ENCODE measurements at places on chromosomes 1 and 21.
A peak's percentile ranks its signal among the peaks of the same experiment; 100 is the strongest.

DNA sequence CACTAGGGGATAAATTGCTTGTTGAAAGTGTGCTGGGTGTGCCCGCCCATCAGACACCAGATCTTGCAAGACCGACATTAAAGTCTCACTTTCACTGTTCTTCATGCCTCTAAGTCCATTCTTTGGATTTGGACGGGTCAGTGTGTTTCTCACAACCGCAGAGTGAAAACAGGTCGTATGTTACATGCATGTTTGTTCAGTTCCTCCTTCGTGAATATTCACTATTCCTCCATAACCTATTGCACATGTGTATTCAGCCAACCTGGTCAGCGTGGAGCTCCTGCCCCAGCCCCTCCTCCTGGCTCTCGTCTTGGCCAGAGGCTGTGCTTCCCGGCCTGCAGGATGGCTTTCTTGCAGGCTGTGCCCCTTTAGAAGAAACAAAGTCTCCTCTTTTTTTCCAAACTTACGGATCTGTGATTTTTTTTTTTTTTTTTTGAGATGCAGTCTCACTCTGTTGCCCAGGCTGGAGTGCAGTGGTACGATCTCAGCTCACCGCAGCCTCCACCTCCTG is 2.2 kb upstream of the KRTAP10-6 start:
- no peak for DNase-seq

GRCh38 chr1:54475357-54475881 is 69.2 kb upstream of the SSBP3 start:
- DNase-seq, result peak; percentile 43

DNA sequence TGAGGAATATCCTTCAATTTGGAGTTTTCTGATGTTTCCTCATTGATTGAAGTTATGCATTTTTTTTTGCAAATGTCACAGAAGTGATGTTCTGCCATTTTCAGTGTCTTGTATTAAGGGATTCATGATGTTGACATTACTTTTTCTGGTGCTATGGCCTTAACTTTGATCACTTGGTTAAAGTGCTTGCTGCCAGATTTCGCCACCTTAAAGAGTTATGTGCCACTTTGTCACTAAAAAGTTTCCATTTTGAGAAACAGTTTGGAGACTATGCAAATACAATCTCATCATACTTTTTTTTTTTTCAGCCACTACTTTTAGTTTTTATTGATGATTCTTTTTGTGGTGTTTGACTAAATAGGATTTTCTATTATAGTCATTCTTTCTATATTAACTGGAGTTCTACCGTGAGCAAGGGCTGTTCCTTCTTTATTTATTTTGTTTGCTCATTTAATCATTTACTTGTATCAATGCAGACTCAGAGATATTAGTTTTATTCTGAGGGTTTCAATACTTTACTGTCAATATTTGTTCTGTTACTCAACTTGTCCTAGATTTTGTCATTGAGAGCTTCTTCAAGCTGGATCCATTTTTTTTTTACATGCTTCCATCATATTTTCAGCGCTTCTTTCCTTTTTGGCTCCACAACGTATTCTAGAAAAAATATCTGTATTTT is 3.2 kb downstream of the GBP7 start:
- no peak for DNase-seq

GRCh38 chr1:54863267-54863665 is 23.7 kb downstream of the DHCR24 start:
- no peak for DNase-seq

GRCh38 chr1:8031176-8031785 is 5.2 kb upstream of the ERRFI1 start:
- DNase-seq, result no peak

GRCh38 chr1:6343506-6344405 is 49.8 kb downstream of the ACOT7 start:
- DNase-seq, result peak; percentile 38

DNA sequence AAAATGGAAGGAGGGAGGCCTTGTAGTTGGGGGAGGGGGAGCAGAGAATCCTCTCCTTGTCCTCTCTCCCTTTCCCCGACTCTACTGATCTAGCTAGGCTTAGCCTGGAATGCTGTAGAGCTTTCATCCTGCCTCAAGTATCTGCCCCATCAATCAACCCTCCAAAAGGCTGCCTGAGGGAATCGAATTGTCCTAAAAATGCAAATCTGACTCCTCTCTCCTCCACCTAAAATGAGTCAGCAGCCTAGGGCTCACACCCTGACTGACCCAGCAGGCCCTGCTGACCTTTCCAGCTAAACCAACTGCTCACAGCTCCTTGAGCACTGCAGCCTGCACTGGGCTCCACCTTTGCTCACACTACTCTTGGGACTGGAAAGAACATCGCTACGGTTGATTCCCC is 2.8 kb downstream of the HPDL start:
- DNase-seq, result no peak

- DNase-seq, result no peak
These were observed 21.1 kb upstream of the EPHB2 start for GRCh38 chr1:22689505-22689904.

GRCh38 chr1:54836594-54836993 is 35.5 kb upstream of the TTC22 start:
- DNase-seq, result no peak

DNA sequence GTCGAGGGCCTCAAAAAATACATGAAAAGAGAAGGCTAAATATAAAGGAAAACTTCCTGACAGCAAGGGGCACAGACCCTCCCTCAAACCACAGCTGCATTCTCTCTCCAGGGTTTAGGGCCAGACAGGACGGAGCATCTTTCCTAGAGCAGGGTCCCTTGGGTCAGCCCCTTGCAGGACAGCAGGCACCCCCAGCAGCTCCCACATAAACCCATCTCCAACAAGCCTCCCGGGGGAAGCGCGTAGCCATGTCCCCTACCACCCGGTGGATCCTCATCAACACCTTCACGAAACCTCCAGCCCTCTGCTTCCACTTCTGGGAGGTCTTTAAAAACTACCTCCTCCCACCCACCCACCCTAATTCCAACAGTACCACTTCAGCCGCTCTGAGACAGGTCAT is 59.5 kb downstream of the CD46 start:
- no peak for DNase-seq

- no peak for DNase-seq
These were observed 61.4 kb downstream of the BRINP3 start for GRCh38 chr1:190416239-190416638.

- DNase-seq, result no peak
These were observed 16.9 kb downstream of the DYRK3 start for GRCh38 chr1:206651958-206652890.

- no peak for DNase-seq
These were observed 368.5 kb upstream of the SNX7 start for GRCh38 chr1:98292994-98293393.

DNA sequence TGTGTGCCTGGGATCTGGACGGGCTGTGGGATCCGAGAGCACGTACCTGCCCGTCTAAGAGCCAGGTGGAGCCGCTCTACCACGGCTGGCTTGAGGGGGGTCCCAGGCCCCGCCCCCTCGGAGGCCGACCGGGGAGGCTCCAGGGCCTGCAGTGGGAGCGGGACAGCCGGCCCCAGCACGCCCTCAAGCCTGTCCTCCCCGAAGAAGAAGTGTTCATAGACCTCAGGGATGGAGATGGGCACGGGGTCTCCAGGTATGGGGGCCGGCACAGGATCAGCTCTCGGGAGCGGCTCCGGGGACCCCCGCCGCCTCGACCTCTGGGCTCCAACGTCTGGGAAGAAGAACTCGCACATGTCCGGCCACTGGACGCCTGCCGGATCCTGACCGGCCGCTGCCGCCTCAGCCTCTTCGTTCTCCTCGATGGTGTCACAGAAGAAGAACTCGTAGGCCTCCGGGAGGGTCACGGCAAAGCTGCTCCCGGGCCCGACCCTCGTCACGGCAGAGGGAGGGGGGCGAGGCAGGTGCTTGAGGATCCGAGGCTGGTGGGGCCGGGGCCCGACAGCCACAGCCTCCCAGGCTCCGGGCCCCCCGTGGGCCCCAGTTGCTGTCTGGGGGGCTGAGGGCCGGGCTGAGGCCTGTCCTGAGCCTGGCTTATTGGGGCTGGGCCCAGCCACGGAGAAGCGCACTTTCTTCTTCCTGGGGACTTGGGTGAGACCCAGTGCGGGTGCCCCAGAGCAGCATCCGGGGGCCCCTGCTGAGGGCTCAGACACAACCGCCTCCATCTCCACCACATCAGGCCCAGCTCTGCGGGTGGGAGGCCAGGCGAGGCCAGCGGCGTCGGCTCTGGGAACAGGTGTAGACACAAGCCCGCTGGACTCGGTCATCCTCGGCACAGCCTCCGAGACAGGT is 2.8 kb downstream of the PERM1 start:
- DNase-seq, result no peak

DNA sequence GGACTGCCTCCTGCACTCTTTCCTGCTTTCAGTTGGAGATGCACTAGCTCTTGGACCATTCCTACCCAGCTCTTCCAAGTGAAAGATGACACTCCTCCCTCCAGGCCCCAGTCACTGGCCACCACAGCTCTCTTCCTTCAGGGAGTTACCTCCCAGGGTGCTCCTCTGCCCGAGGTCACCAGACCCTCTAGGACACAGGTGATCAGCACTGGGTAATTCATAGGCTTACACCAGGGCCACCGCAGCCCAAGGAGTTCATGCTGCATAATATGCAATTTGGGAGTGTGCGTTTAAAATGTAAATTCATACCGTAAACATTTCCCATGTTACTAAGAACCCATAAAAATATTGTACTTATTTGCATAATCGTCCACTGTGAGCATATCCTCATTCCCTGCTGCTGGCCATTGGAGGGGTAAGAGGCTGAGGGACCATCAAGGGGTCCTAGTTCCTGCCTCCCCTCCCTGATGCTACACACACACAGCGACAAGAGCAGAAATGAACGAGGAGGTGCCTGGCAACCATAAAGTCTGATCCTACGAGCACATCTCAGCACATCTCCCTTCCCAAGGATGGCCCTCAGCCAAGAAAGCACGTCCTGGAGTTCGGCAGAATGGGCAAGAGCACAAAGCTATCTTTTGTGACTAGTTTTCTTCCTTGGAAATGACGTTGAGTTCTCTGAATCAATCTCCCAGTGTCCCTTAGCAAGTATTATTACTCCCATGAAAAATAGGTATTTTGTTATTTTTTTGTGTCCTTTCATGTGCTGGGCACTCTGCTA is 222.9 kb upstream of the RAB4A start:
- DNase-seq, result no peak

DNA sequence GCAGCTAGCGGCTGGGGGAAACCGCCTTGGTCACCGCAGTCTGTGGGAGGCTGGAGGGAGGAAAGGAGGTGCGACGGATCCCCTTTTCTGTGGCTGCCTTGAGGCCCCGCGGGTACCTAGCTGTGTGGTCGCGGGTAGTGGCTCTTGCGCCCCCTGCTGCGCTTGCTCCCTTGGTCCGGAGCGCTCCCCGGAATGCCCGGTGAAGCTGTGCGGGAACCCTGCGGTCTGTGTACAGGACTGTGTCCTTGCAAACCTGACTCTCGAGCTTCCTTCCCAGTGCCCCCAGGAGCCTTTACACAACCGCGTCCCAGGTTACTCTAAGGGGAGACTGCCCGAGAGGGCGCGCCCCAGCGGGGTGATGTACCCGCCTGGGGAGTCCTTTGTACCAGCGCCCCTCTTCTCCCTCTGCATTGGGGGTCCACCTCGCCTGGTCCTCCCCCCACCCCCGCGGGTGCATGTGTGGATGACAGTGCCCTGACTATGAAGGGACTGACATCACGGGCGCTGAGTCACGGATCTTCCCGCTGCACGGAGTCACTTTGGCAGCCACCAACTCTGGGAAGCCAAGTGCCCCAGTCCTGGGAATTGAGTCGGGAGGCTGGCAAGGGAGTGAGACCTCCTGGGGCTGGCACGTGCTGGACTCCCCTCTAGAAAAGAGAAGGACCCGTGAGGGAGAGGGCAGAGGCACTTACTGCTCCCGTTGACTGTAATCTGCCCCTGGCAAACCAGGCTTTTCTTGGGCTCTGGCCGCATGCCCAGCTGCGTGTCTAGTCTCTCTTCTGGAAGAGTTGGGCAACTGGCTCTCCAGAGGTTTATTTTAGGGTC is 816 bp downstream of the IL6R start:
- DNase-seq, result peak; percentile 39

All from activated T-cell treated with anti-CD3 and anti-CD28 coated beads for 1 hour (primary cell).